Cortex of kidney (tissue), 1 donor: ENCODE measurements at places on chromosomes 16 and 17.

DNA sequence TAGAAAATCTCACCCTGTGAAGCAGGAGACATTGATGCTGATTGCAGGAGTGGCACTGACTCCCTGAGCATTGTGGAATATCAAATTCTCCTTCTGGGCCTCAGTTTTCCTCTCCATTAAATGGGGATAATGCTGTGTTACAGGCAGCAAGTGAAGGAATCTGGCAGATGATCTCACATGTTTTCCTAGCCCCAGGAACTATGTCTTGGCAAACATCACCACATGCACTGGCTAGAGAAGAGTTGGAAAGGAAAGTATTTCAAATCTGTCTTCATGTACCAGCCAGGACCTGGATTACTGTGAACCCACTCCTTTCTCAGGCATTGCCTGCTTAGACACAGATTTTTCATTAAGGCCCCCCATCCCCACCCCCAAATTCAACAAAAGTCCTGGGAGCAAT, 13.6 kb upstream of the CCL8 start:
- no peak for DNase-seq

DNA sequence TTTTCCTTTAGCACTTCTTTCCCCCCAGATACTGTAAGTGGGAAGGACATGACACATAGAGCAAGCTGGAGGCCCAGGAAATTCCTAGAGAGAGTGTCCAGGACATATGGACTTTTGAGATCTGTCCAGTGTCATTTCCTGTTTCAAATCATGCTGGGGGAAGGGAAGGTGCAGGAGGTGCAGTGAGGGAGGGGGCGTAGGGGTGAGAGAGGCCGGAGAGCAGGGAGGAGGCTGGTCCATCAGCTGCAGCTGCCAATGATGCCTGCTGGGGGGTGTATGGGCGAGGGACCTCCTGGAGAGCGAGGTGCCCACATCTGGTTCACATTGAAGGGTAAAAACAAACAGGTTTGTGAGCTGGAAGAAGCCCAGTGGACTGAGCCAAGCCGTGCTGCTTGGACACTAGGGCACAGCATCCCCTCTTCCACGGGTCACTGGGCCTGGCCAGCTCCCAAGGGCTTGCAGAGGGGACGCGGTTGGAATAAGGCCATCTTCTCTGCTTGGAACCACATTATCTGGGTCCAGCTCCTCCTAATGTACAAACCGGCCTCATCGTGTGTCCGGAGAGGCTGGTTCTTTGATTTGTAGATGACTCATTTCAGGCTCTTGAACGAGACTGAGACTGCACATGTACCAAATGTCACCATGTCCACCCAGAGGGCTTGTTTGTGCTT, 70.4 kb upstream of the SMURF2 start:
- no peak for DNase-seq

GRCh38 chr16:31697744-31698125, 170.0 kb downstream of the AHSP start:
- DNase-seq, result no peak

DNA sequence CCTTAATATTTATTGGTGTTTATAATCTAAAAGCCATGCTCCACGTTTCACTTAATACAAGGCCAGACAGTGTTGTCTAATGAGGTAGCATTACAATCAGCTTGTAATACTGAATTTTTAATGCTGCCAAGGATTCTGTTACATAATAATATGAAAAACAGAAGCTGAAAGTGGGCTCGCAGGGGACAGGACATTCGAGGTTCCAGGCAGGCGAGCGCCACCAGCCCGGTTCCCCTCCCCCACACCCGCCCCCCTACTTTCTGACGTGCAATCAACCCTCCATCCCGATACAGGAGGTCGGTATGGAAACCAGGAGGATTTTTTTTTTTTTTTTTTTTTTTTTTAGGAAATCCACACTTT, 6.2 kb upstream of the ZFHX3 start:
- DNase-seq, result no peak

GRCh38 chr17:46788796-46789195, 29.7 kb downstream of the WNT3 start:
- no peak for DNase-seq

GRCh38 chr17:17806611-17807274, 30.0 kb downstream of the SREBF1 start:
- DNase-seq, result no peak

- DNase-seq, result no peak
Measured at GRCh38 chr17:60391471-60392041, 377 bp downstream of the USP32 start.

- no peak for DNase-seq
Measured at GRCh38 chr17:64547319-64547718, 40.5 kb downstream of the CEP95 start.

- no peak for DNase-seq
Measured at GRCh38 chr17:12667299-12667958, 1.7 kb downstream of the MYOCD start.

DNA sequence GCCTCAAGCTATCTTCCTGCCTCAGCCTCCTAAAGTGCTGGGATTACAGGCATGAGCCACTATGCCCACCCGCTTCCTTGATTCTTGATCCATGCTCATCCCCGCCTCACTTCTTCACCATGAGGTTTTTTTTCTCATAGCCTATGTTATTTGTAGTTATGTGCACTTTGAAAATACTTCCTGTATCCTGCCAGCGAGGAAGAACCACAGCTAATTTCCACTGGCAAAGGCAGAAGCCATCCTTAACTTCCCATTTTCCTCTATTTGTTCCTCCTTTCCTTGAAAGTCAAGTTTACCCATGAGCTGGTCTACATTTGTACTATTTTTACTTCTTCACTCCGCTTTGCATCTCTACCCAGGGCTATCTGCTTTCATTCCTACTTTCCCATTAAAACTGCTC, 189.7 kb upstream of the ZFHX3 start:
- no peak for DNase-seq

GRCh38 chr17:50609380-50610074, 25.2 kb upstream of the ABCC3 start:
- DNase-seq, result no peak

DNA sequence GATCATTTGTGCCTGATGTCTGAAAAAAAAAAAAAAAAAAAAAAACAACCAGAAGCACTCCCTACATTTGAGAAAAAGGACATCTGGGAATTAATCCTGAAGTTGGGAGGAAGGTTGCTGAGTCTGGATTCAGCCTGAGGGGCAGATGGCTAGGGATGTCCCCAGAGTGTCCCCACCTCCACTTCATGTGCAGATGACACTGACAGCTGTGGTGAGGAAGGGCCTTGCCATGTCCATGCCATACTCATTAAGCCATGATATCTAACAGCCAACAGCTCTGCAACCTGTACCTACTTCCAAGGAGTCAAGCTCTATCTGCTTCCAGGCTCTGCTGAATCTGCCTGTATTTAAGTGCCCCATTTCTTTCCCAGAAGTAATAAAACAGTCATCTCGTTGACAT, 356.0 kb downstream of the CA10 start:
- DNase-seq, result no peak

- no peak for DNase-seq
Measured at GRCh38 chr17:64504769-64505339, 1.2 kb downstream of the DDX5 start.

- no peak for DNase-seq
Measured at GRCh38 chr16:85639529-85640253, 26.6 kb downstream of the GSE1 start.

- DNase-seq, result no peak
Measured at GRCh38 chr16:31199430-31200041, 3.0 kb downstream of the PYCARD start.

GRCh38 chr16:53087101-53087500, 32.3 kb downstream of the CHD9 start:
- DNase-seq, result no peak

GRCh38 chr16:86734543-86735460, 156.5 kb downstream of the FOXL1 start:
- DNase-seq, result no peak

- DNase-seq, result no peak
Measured at GRCh38 chr16:28554634-28555423, 1.1 kb downstream of the SGF29 start.

- no peak for DNase-seq
Measured at GRCh38 chr17:58899191-58899590, 143.5 kb downstream of the PPM1E start.

- no peak for DNase-seq
Measured at GRCh38 chr16:47524007-47524405, 62.9 kb downstream of the PHKB start.

- DNase-seq, result no peak
Measured at GRCh38 chr17:58004060-58004459, 3.0 kb downstream of the SRSF1 start.

DNA sequence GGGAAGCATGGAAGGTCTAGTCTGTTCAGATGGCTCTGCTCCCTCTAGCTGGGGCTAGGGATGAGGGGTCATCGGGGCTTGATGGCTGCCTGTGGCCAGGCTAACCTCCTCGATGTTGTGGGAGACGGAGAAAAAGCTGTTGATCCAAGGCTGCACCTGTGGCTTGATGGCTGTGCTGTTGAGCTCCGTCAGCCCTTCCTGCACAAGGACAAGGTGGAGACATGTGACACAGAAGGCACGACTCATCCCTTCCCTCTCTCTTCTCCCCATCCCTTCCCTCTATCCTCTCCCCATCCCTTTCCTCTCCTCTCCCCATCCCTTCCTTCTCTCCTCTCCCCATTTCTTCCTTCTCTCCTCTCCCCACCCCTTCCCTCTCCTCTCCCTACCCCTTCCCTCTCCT, 28.2 kb downstream of the FCSK start:
- no peak for DNase-seq

DNA sequence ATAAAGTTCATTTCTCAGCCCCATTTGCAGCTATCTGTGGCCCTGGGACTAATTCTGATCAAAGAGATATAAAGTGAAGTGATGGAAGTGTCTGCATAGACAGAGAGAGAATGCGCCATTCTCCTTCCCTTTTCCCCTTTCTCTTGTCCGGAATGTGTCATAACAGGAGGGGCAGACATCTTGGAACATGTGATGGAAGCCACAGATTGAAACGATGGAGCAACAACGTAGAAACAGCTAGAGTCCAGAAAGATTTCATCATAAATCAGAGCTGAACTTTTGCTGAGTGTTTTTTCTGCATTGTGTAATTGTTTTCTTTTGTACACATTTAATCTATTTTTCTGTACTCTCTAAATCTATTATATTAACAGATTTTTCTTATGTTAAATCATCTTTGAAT, 11.3 kb downstream of the ASGR1 start:
- no peak for DNase-seq

DNA sequence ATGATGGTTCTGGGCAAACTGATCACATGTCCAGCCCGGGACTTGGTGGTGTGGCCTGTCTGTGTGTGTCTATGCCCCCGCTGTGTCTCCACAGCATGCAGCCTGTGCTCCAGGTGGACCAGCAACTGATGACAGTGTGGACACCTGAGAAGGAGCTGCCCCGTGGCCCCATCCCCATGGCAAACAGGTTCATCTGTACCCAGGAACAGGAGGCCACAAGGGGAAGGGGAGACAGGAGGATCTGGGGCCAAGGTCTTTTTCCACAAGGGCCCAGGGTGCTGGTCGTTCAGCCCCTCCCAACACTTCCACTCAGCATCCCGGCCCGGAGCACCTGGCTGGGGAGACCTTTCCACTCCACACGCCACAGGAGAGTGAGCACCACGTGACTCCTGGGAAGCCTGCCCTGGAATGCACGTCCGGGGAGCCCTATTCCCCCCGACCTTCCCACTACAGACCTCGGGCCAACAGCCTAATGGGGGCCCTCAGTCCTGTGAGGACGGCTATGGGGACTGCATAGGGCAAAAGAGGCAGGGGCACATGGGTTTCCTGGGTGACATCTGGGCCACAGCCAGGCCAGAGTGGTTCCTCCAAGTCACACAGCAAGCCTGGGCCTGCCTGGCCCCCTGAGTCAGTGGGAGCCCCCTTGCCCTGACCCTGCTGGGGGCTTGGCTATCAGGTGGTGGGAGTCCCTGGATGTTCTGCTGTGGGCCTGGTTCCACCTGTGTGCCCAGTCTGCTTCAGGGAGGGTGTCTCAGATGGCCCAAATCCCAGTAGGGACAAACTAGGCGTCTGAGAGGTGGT, 20.8 kb upstream of the NXPH3 start:
- DNase-seq, result no peak

GRCh38 chr17:66459811-66460270, 157.4 kb downstream of the PRKCA start:
- no peak for DNase-seq

GRCh38 chr17:54864636-54865356, 35.9 kb upstream of the TOM1L1 start:
- DNase-seq, result no peak

DNA sequence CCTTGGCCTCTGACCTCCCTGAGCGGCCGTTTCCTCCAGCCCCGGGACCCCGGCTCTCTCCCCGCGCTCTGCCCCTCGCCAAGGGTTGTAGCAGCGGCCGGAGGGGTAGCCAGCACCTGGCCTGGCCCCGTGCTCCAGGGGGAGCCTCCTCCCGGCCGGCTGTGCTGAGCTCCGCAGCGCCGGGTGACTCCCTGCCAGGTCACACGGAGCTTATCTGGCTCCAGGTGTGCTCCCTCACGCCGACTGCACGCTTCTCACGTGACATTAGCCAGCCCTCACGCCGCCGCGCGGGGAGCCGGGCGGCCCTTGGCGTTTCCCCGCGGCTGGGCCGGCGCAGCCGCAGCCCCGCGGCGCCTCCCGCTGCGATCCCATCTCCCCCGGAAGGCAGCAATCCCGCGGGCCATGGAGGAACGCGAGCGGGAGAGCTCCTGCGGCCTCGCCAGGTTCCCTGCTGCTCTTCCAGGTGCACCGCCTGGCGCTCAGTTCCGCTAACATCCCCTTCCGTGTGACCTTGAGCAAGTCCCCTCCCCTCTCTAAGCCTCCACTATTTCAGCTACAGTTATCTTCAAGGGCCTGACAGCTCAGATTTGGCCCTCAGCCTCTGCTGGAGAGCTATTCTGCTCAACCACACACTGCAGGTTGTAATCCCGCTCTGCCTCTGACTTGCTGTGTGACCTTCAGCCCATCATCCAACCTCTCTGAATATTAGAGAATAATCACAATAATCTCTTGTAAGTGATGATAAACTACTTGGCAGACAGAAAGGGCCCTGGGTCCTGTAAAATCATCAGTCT, 3.4 kb downstream of the MYO18A start:
- DNase-seq, result no peak

DNA sequence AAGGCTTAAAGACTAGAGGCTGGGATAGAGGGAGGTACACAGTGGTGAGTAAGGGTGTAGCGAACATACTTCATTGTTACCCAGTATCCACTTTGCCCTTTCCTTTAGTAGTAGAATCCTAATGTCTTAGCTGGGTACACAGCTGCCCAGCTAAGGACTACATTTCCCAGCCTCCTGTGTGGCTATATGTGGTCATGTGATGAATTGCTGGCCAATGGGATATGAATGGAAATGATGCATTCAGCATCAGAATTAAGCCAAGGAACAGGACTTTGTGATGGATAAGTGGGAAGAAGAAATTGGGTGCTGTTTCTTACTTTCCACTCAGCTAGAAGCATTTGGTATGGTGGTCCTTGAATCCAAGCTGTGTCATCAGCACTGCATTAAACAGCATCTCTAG, 55.9 kb downstream of the FOXL1 start:
- no peak for DNase-seq

DNA sequence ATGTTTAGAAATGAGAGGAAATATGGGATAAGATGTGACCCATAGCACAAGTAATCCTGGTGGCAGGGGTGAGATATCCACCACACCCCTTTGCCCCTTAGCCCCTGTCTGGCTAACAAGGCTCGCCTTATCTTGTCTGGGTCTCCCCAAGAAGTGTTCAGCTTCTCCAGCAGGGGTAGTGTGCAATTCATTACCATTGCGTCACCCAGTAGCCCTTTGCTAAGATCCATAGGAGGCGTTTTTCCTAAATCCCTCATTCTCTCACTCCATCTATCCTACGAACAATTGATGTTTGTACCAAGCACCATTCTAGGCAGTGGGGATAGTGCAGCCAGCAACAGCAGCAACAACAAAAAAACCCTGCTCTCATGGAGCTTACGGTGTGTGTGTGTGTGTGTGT, 30.8 kb downstream of the CCDC42 start:
- DNase-seq, result no peak

- no peak for DNase-seq
Measured at GRCh38 chr17:81385320-81386111, 9.7 kb upstream of the BAHCC1 start.
